ENCODE measurements at places on chromosomes 13 and 19. TPM values are rescaled to one million over a fixed set of nuclear protein-coding genes. Genes with fewer than 3 reads are reported as not detected.
A peak's percentile ranks its signal among the peaks of the same experiment; 100 is the strongest.

- peak; percentile 3 for DNase-seq
Measured at GRCh38 chr13:98384739-98385138, 192.2 kb downstream of the STK24 start.

GRCh38 chr19:42475366-42475765 lies 32.6 kb upstream of the CXCL17 start:
- no peak for DNase-seq

DNA sequence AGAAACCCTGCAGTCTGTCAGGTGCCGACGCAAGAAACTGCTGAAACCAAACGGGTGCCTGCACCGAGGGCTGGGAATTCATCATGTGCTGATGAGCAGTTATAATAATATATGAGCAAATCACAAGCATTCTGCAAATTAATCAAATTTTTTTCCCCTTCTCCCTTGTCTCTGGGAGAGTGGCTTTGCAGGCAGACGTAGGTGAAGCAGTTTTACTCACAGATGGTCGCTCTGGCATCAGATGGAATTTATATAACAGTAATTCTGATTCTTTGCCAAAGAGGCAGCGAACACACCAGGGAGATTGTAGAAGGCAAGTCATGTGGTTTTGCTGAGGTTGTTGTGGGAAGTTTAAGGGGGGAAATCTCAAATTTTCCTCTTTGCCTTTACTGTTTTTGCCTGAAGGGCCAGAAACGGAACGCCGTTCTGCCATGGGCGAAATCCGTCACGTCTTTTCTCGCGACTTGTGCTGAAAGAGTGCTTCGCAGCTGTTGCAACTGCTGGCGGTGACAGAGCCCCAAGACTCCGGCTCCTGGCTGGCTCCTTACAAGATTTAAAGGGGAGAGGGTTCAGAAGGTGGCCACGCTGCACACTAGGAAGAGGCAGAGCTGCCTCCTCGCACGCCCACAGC lies 320.1 kb downstream of the ZNF536 start:
- peak; percentile 50 for DNase-seq

GRCh38 chr13:103844471-103844870 lies 778.3 kb upstream of the SLC10A2 start:
- no peak for DNase-seq

GRCh38 chr13:26132756-26133155 lies 80.9 kb upstream of the SHISA2 start:
- DNase-seq = peak; percentile 4

DNA sequence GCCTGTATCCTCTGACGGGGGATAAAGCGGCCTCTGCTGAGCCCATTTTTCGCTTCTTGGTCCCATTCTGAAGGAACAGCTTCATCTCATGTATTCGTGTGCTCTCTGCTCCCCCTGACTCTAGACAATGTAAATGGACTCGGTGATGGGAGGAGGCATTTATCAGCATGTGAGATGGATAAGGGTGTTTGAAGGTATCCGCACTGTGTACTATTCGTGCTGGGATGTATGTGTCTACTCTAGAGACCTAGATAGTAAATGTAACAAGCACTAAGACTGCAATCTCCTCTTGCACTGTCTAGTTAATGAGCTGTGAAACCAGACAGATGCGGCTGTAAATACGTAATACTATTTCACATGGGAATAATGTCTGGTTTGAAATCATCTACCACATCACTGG lies 134.6 kb upstream of the ARGLU1 start:
- DNase-seq = no peak

DNA sequence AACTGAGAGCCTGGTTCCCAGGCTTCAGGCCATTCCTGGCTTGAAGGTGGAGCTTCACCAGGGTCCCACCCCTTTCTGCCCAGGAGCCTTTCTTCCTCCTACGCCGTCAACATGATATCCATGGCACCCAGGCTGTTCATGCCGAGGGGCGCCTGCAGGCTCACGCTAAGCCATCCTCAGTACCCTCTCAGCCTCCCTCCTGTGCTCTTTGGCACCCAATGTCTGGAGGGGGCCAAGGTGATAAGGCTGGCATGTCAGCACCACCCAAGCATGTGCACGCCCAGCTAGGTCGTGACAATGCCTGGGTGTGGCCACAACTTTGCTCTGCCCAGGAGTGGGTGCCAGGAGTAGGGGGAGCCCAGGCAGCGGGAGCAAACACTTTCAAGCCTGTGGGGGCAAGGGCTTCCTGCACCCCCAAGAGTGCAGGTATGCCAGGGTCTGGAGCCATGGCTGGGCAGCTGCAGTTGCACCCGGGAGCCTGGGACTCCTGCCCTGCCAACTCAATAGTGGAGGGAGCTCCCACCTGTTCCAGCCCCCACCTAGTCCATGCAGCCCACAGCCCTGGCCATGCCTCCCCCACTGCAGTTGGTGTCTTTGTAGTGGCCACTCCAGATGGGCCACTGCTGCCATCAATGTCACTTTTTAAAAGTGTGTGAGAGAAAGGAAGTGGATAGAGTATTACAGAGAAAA lies 219.9 kb downstream of the MAB21L1 start:
- no peak for DNase-seq

GRCh38 chr19:6038634-6039405 lies 60.9 kb upstream of the RANBP3 start:
- DNase-seq = no peak

DNA sequence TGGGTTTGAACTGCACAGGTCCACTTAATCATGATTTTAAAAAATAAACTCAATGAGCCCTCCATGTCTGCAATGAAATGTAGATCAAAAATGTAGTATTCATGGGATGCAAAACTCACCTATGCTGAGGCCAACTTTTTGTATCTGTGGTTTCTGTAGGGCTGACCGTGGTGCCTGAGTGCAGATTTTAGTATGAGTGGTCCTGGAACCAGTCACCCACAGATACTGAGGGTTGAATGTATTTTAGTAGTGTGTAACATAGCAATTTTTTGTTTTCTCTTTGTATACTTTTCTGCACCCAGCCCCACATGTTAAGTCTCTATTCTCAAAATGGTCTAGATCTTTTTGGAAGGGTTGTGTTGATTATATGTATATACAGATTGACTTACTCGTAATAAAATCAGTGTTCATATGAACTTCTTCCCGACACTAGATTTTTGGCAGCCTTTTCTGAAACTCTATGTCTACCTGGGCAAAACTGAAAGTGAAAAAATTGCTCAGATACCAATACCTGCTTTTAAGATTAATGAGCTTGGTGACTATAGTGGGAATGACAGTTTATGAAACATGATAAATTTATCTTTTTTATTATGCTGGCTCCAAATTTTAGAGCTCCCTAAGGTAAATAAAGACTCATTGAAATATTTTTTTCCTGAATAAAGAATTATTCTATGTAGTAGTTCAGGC lies 51.6 kb downstream of the DNAJC15 start:
- no peak for DNase-seq

DNA sequence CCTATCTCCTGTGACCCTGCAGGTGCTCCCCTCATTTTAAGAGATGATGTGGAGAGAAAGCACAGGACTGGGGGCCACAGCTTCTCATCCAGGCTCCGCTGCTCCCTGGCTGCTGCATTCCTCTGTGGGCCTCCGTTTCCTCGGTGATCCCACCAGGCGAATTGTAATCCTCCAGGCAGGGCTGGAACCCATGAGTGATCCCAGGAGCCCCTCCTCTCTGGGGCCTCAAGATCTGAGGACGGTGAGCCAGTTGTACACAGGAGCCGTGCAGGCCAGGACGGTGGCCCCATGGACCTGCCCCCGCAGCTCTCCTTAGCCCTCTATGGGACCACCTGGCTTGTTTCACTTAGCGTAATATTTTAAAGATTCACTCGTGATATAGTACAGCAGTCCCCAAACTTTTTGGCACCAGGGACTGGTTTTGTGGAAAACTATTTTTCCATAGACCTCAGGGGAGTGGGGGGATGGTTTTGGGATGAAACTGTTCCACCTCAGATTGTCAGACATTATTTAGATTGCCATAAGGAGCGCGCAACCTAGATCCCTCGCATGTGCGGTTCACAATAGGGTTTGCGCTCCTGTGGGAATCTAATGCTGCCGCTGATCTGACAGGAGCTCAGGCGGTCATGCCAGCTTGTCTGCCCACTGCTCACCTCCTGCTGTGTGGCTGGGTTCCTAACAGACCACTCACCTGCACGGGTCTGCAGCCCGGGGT lies 5.6 kb downstream of the FFAR3 start:
- no peak for DNase-seq

Gene PSG4
- 0.27 TPM for total RNA-seq

Gene CEACAM6
- not detected for total RNA-seq

Measured in Daoy (cell line).